ENCODE measurements at places on chromosomes 11 and 22.

DNA sequence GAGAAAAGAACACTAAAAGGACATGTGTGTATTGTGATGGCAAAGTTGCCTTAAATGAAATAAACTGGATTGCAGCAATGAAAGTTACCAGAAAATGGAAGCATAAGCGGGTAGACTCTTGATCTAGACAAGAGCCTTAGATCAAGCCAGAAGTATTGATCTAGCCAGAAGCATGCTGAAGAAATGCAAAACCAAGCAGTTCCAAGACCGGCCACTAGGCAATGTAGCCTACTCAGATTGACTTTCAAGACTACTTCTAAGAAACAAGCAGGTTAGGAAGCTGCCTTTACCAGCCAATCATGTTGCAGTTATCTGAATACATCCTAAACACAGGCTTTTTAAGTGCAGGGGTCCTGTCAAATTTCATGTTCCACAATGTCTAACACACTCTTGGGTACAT lies 54.6 kb downstream of the KCNA4 start:
- DNase-seq: no peak

GRCh38 chr22:30280505-30280904 lies 8.8 kb downstream of the CASTOR1 start:
- DNase-seq: no peak

GRCh38 chr11:117828611-117829368 lies 4.2 kb upstream of the FXYD2 start:
- no peak for DNase-seq

DNA sequence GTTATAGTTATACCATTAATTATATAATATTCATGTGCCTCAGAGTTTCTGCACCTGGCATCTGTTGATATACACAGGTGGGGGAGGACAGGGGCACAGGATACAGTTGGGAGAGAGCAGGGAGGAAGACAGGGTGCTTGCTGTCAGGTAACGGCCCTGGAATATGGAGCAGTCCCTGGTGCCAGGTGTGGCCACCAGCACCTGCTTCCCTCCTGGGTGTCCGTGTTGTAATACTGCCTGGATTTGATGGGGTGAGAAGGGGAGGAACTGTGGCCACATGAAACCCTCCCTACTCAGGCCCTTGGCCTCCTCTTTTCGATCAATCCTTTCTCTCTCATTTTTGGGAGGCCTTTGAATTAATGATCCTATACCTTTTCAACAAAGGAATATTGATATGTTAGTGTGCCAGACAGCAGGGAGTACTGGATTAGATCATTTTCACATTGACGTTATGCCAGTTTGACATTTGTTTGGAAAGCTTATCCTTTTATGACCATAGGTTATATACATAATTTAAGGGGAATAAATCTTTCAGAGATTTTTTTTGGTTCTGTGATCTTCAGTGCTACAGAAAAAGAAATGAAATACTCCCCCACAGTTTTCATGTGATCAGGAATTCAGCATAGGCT lies 88.6 kb downstream of the TEAD1 start:
- no peak for DNase-seq

DNA sequence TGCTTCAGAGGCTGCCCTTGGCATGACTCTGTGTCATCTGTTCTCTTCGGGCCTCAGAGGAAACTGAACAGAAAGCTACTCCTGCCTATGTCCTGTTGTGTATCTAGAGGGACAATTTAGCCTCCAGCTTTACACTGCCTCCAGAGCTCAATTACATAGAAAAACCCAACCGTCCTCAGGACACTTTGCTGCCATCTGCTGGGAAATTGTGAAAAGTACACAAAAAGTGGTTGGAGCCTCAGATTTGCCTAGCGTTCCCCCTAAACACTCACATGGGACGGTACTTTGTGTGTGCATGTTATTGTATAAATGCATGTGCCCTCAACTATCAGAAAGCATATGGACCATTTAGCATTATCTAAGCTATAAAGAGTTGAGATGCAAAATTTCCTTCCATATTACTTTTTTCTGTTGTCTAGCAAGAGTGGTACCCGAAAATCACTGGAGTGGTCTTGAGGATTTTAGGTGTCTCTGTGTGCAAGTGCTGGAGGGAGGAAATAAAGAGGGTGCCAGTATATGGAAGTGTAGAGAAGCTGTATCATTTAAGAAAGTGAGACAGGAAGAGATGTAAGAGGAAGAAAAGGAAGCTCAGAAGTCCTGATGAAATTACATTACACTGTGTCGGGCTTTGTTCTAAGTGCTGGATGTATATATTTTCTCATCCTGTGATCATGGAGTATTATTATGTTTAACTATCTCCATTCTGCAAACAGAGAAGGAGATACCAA lies 8.7 kb upstream of the MS4A4E start:
- DNase-seq: peak; percentile 46

DNA sequence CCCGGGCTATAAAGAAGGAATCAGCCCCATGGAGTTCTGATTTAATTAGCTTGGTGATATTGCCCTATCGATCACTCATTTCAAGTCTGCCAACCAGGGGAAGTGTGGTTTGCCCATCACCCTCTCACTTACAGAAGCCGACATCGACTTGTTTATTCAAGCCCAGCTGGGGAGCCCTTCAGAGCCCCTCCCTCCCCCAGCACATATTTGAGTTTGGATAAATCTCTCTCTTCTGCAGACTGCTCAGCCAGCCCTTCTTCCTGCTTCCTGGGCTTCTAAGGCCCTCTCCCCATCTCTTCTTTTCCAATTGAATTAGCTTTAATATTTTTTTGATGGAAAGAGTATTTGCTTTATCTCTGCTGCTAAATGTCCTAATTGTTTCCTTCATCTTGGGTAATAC lies 299.0 kb downstream of the MIAT start:
- no peak for DNase-seq

- DNase-seq: no peak
Measured at GRCh38 chr22:49997251-49997599, 15.3 kb downstream of the IL17REL start.

DNA sequence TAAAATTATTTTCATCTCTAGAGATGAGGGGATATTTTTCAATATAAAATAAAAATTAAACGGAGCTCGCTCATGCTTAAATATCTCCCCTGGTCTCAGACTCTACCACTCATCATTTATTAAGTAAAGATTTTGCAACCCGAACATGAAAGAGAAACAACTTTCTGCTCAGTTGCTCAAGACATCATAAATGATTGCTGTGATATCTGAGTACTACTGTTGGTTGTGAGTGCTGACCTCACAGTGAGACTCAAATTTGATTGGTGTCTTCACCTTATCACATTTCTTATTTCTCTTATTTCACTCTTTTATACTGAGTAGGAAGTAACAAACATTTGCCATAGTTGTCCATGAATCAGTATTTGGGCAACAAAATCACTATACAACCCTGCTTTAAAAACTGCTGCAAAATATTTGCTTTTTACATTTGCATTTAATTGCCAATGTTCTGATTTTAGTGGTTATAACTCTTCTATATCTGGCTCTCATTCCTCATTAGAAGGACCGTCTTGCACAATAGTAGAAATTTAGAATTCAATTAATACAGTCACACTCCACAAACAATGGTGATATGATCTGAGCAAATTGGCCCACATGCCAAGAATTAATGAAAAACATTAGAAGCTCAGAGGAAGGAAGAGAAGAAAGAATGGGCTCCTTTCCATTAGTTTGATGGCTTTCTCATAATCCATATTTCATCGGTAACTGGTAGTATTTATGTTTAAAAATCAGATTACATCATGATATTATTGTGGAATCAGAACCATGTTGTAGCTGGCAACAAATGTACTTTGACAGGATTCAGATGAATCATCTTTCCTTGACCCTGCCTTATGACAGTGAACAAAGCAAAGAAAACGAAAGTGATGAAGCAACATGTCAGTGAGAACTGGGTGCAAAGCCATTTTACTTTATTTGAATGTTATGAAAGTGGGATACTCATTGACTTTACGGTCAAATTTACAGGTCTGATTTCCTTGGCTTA lies 973.6 kb upstream of the TENM4 start:
- DNase-seq: no peak

DNA sequence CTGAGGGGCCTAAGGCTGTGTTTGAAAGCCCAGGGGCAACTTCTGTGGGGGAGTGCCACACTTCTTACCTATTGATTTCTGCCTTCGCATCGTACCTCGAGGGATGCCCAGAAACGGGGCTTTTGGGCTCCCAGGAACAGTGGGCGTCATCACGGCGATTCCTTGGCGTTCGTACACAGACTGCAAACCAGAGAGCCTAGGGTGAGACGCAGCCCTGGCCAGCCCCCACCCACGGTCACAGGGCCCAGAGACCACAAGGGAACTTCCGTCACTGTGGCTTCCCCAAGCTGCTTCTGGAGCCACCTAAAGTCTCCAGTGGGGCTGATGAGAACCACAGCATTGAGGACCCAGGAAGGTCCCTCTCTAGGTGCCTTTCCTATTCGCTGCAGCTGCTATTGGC lies 91.9 kb downstream of the CTTN start:
- DNase-seq: no peak

GRCh38 chr11:62122076-62122475 lies 1.7 kb upstream of the INCENP start:
- no peak for DNase-seq

Measured in D341Med (cell line).